Myometrial cell (primary cell): ENCODE measurements at places on chromosomes 7 and 10. TPM values are rescaled to one million over a fixed set of nuclear protein-coding genes. Genes with fewer than 3 reads are reported as not detected.

TYW1B gene
- 0.53 and 1.4 TPM in 2 replicates for total RNA-seq

PIK3AP1 gene
- total RNA-seq: 0.29 TPM in 1 of 2 replicates, not detected in the other

LIPJ gene
- under 0.01 TPM in 1 of 2 replicates, not detected in the other for total RNA-seq

PON3 gene
- total RNA-seq: not detected in 2 replicates

NUTM2E gene
- not detected in 2 replicates for total RNA-seq

LIPK gene
- not detected in 2 replicates for total RNA-seq

ASZ1 gene
- total RNA-seq: not detected in 2 replicates

OR2A1 gene
- total RNA-seq: not detected in 2 replicates

TMEM213 gene
- total RNA-seq: not detected in 2 replicates

SYCE1 gene
- total RNA-seq: 0.58 TPM in 1 of 2 replicates, not detected in the other

HOGA1 gene
- total RNA-seq: under 0.01 and 2.1 TPM in 2 replicates

POU6F2 gene
- total RNA-seq: not detected in 2 replicates

RSPH10B gene
- not detected in 2 replicates for total RNA-seq

GLI3 gene
- total RNA-seq: 1.7 and 3.9 TPM in 2 replicates

H2BK1 gene
- not detected in 2 replicates for total RNA-seq

PDCD4 gene
- 21.3 and 37.2 TPM in 2 replicates for total RNA-seq

C10orf53 gene
- not detected in 2 replicates for total RNA-seq

INMT gene
- 4.9 and 6.6 TPM in 2 replicates for total RNA-seq

PBLD gene
- 2.9 and 4.1 TPM in 2 replicates for total RNA-seq

SRRM3 gene
- 4.6 and 5.0 TPM in 2 replicates for total RNA-seq

KIAA1549 gene
- 1.2 and 1.4 TPM in 2 replicates for total RNA-seq

ZNF800 gene
- total RNA-seq: 12.4 and 17.6 TPM in 2 replicates

NPC1L1 gene
- total RNA-seq: not detected in 2 replicates

ZEB1 gene
- 53.0 and 70.5 TPM in 2 replicates for total RNA-seq

C10orf105 gene
- total RNA-seq: not detected in 2 replicates

ADAM8 gene
- total RNA-seq: 5.0 and 22.2 TPM in 2 replicates

FFAR4 gene
- total RNA-seq: not detected in 2 replicates

PANK1 gene
- 2.0 and 2.5 TPM in 2 replicates for total RNA-seq
